ENCODE measurements at places on chromosomes 7 and 10. TPM values are rescaled to one million over a fixed set of nuclear protein-coding genes. Genes with fewer than 3 reads are reported as not detected.

LIPM gene
- not detected for total RNA-seq

ARHGAP22 gene
- total RNA-seq, result 14.9 TPM

WDR37 gene
- total RNA-seq, result 7.1 TPM

FRAT2 gene
- 19.2 TPM for total RNA-seq

H2BK1 gene
- not detected for total RNA-seq

C10orf53 gene
- not detected for total RNA-seq

GOLGA7B gene
- 0.26 TPM for total RNA-seq

CRYGN gene
- total RNA-seq, result not detected

HOXA10 gene
- 46.1 TPM for total RNA-seq

NKX2-3 gene
- total RNA-seq, result 0.07 TPM

SCART1 gene
- 2.4 TPM for total RNA-seq

MINDY4 gene
- total RNA-seq, result 3.0 TPM

KCNH2 gene
- total RNA-seq, result 1.6 TPM

MRLN gene
- not detected for total RNA-seq

LIPK gene
- total RNA-seq, result not detected

TCAF2 gene
- 9.7 TPM for total RNA-seq

TTYH3 gene
- total RNA-seq, result 41.4 TPM

NCF1 gene
- not detected for total RNA-seq

PAX4 gene
- not detected for total RNA-seq

PRRT4 gene
- 0.69 TPM for total RNA-seq

SLC39A12 gene
- not detected for total RNA-seq

FAM25G gene
- not detected for total RNA-seq

All from PC-3 (cell line).